CD4-positive, alpha-beta T cell treated with Interferon gamma for 1 hour (primary cell): ENCODE measurements at places on chromosomes 16 and 17.
A peak's percentile ranks its signal among the peaks of the same experiment; 100 is the strongest.

GRCh38 chr17:82817947-82818346, 21.9 kb downstream of the ZNF750 start:
- DNase-seq, result no peak

- peak; percentile 94 for DNase-seq
These were observed 5.9 kb upstream of the CD68 start for GRCh38 chr17:7573324-7574080.

DNA sequence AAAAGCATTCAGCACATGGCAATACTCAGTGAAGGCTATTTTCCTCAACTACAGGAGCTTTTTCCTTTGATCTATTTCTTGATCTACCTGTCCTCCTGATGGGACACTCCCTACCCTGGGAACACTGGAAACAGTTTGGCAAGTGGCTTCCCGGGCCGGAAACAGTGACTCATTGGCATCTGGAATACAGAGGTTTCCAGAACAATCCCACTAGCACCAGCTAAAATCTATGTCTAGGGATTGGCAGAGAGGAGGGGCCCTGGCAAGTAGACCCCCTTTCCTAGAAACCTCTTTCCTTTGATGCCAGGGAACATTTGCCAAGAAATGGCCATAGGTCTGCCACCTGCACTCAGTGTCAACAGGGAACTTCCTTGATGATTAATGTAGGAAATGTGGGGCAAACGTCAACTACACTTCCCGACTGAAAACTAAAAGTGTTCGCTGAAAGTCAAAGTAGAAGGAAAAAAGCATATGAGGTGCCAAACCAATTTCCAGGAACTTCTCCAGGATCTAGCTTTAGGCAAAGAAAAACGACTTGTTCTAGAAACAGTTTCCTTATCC, 30.4 kb upstream of the FBXW10B start:
- no peak for DNase-seq

- no peak for DNase-seq
These were observed 810.3 kb upstream of the CDH8 start for GRCh38 chr16:62846399-62847057.

DNA sequence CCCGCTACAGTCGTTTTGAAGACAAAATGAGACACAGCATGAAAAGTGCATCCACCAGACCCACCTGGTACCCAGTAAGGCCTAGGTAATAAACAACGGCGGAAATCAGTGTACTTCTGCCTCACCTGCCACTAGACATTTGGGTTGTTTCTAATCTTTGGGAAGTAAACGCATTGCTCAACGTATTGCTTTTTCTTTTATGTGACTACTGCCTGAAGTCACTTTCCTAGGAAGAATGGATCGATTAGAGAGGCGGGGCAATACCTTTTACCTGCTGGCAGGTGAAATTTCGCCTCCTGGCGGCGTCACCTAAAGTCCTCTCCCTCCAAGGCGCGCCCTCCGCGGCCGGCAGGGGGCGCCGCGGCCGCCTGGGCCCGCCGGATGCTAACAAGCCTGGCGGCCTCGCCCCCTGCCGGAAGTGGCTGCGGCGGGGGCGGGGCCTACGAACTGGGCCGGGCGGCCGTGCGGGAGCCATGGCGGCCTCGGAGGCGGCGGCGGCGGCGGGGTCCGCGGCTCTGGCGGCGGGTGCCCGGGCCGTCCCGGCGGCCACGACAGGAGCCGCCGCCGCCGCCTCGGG, at the start of gene ATMIN:
ATMIN (plus strand) TSS at position 445 of the 577 bp plus-strand sequence; CDS start at position 474, 29 bp downstream.
- DNase-seq, result peak; percentile 87

GRCh38 chr16:55126456-55126855, 195.8 kb downstream of the IRX5 start:
- no peak for DNase-seq

GRCh38 chr17:33888455-33888854, 366.6 kb upstream of the CCL2 start:
- DNase-seq, result no peak

DNA sequence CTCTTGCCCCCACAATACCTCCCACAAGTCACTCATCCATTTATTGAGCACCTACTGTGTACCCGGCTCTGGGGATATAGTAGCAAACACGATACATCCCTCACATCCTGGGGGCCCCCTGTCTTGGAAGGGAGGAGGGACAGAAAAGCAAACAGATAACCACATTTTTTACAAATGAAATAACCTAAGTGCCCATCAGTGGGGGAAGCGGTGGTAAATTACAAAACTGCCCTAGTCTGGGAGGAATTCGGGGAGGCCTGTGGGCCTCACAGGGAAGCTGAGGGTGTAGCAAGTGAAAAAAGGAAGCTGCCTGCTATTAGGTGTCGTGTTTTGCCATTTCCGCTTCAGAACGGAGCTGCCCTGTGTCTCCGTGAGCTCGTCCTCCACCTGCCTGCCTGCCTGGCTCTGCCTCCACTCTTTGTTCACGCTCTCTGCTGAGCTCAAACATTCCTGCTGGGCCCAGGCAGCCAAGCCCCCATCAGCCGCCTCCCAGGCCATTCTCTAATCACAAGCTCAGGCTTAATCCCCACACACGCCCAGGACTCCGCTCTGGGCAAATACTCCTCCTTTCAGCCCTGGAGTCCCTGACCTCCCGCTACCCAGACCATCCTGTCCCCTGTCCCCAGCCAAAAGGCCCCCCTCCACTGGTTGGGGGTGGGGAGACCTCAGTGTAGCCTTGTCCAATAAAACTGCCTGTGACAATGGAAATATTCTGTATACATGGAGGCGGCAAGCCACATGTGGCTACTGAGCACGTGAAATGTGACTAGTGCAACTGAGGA, 10.2 kb upstream of the SEC14L5 start:
- no peak for DNase-seq

GRCh38 chr17:51015145-51015558, 105.5 kb downstream of the SPAG9 start:
- DNase-seq, result no peak

GRCh38 chr17:80478487-80479245, 2.3 kb upstream of the NPTX1 start:
- no peak for DNase-seq

GRCh38 chr16:64153718-64154117, 968.1 kb downstream of the CDH11 start:
- no peak for DNase-seq

DNA sequence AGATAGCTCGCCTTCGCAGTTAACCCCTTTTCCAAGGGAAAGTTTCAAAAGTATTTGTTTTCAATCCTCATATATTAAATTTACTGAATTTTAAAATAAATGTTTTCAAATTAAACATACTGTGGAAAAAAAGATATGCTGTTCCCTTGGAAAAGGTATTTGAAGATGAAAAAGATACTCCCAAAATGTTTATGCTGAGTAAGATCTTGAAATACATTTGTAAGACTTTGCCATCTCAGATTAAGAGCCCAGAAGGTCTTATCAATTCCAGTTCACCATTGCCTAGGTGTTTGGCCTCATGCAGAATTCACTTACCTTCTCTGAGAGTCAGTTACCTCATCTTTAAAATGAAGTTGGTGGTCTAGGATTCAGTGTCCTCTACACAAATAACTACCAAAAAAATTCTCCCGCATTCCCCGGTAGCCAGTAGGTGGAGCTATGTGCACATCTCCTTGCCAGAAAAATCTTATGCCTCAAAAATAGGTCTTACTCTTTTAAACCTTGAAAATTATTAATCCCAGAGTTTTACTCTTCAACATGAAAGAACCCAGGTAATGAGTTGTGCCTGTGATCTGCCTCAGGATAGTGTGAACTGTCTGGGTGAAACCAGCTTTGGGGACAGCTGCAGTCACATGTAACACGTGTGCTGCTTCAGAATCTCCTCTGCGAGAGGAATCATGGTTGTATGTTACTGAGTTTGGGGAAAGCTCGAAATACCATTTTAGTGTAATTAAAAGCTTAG, 178.3 kb downstream of the MRTFB start:
- DNase-seq, result peak; percentile 13

DNA sequence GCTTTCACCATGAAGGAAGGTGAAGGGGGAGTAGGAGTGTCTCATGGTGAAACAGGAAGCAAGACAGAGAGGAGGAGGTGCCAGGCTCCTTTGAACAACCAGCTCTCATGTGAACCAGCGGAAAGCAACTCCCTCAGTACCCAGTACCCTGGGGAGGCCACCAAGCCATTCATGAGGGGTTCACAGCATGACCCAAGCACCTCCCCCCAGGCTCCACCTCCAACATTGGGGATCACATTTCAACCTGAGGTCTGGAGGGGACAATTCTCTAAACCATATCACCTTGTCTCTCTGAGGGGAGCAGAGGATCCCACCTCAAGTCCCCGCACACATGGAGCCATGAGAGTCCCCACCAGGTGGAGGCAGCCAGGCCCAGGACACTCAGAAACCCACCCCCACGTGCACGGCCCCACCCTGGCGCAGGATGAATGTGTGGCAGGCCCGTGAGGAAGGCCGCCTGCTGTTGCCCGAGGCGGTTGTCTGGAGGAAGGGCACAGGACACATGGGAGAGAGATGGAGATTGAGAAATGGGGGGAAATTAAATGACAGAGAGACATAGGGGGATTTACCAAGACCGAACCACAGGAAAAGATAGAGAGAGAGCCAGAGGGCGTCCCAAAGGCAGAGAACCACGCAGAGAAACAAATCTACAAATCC, 85.9 kb downstream of the TMEM132E start:
- DNase-seq, result no peak

DNA sequence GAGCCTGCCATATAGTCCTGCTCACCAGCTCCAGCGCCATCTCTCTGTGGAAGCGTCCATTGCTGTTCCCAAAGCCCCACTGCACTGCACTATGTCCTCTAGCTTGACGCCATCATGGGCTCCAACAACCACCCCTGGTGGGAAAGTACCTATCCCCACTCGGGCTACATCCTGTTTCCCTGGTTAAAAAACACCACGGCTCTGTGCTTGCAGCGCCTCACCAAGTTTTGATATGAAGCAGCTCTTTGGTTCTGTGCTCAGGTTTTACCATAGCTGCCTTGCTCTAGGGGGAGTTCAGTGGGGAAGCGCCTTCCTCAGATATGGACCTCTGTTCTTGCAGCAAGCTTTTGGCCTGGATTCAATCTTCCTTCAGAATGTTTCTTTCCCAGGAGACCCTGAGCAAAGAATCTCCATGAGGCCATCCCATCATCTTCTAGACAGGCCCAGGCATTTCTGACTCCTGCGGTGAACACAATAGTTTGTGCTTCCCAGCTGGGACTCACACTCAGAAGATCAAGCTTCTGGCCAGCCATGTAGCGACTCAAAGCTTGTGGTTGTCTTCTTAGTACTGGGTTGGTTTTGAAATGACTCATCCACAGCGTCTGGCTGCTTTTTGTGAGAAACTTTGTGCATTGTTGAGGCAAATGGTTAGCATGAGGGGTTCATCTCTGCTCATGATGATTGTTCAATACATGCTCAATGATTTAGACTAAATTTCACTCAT, 39.5 kb downstream of the DYNLRB2 start:
- DNase-seq, result peak; percentile 52

GRCh38 chr16:1538804-1539520, 5.5 kb downstream of the TMEM204 start:
- DNase-seq, result peak; percentile 32

GRCh38 chr17:43363181-43363925, 35.4 kb upstream of the ARL4D start:
- no peak for DNase-seq

GRCh38 chr17:76204277-76204676, 36.0 kb downstream of the RNF157 start:
- DNase-seq, result no peak

DNA sequence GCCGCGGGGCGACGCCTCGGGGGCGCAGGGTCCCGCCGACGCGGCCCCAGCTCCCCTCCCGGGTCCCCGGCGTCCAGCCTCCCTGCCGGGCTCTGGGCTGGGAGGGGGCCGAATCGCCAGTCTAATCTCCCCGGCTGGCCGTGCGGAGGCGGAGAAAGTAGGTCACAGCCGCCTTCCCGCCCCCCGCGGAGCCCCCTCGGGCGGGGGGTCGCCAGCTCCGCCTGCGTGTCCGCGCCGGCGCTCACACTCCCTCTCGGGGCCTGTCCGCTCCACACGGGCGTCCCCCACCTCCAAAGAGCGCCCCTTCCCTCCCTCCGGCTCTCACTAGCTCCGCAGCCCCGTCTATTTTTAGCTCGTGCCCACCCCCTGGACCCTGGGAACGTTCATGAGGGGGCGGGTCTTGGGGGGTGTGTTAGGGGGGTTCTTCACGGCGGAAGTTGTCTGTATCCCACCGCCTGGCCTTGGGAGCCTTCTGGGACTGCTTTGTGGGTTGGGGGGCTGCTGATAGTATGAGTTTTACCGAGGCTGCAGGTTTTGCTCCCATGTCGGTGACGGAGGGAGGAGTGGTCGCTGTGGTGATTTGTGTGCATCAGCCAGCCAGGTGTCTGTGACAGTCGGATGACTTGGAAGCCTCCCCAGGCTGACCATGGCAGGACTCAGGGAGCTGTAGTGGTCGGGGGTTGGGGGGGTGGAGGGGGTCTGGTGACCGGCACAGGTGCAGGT, 1.1 kb downstream of the ATP1B2 start:
- no peak for DNase-seq

- DNase-seq, result no peak
These were observed 200.9 kb upstream of the N4BP1 start for GRCh38 chr16:48810803-48811453.

DNA sequence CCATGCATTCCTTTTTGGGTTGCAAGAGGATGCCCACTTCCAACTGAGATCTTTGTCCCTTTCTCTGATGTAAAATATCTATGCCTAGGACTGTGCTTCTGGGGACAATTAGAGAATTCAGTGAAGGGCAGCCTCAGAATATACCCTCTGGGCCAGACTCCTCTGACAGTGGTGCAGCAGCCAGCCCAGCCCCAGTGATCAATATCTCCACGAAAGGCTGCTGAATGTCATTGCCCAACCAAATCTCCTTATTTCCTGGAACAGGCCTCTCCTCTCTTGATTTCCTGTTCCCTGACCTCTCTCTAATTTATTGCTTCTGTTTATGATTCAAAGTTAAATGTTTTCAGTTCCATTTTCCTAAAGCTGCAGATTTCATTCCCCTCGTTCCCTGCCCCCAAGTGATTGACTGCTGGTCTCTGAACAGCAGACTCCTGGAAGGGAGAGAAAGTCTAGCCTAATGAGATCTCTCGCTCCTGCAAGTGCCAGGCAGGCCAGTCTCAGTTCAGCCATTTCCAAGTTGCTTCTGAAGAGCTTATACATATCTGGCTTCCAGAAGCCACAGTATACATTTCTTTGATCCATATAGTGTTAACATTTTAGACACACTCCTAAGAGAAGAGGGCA, 104.4 kb upstream of the SALL1 start:
- no peak for DNase-seq

GRCh38 chr16:50037662-50038220, 12.7 kb downstream of the CNEP1R1 start:
- no peak for DNase-seq

- DNase-seq, result no peak
These were observed 93.5 kb downstream of the GOSR1 start for GRCh38 chr17:30570596-30571265.

GRCh38 chr17:18108401-18109312, at the start of gene MYO15A:
Gene MYO15A, plus strand, starts transcription at chr17:18108756. Its CDS starts 10,045 bp downstream, at chr17:18118801.
- DNase-seq, result no peak

DNA sequence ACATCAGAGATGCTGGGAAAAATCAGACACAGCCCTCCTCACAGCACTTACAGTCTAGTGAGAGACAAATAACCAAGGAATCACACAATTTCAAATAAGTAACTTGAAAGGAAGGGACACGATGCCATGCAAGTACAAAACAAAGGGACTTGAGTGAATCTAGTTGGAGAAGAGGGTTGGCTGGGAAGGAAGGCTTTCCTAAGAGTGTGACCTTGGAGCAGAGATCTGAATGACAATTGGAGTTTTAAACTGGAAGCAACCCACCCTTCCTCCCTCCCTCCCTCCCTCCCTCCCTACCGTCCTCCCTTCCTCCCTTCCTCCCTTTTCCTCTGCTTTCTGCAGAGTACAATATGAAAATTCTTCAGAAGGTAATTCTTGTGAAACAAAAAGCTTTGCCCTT, 31.1 kb downstream of the ADAMTS18 start:
- DNase-seq, result no peak
